WTC11 (cell line): ENCODE measurements at places on chromosomes 4 and X. TPM values are rescaled to one million over a fixed set of nuclear protein-coding genes. Genes with fewer than 3 reads are reported as not detected.

The ANAPC10 gene
- total RNA-seq: 17.7 to 20.8 TPM (median 18.2 TPM) in 3 replicates

The ELK1 gene
- 35.2 to 35.8 TPM (median 35.3 TPM) in 3 replicates for total RNA-seq

The CSAG2 gene
- not detected in 3 replicates for total RNA-seq

DNA sequence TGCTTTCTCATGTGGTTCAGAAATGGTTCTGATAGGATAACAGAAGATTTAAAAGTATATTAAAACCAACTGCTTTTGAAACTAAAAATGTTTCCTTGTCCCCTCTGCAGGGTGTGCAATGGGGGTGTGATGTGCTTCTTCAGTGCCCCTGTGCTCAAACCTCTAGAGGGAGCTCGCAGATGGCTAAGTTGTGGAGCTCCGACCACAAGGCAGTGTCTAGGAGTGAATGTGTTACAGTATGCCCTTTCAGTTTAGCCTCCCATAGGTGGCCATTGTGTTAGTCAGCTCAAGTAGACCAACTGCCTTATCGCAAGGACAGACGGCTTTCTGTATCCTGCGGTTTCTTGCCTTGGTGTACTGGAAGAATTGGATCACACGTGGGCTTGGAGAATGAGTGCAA, 130.5 kb downstream of the TENT5D start:
- peak; percentile 43 for DNase-seq

DNA sequence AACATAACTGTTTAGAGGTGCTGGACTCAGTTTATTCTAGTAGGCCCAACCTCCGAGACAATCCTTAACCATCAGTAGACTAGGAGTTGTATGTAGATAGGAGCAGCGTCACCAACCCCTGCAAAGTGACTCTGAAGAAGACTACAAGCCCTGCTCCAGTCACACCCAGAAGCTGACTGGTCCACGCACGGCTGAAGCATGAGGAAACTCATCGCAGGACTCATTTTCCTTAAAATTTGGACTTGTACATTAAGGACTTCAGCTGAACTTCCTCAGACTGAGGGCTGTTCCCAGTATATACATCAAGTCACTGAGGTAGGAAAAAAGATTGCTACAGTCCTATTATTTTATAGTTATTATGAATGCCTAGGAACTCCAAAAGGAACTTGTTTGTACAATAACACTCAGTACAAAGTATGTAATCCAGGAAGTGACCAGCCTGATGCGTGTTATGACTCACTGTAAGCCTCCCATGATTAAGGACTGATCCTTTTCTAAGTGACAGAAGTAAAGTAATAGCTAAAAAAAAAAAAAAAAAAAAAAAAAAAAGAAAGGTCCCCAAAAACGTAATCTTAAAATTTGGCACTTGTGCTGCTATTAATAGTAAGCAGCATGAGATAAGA, 41.6 kb upstream of the UGT2B7 start:
- DNase-seq: no peak

DNA sequence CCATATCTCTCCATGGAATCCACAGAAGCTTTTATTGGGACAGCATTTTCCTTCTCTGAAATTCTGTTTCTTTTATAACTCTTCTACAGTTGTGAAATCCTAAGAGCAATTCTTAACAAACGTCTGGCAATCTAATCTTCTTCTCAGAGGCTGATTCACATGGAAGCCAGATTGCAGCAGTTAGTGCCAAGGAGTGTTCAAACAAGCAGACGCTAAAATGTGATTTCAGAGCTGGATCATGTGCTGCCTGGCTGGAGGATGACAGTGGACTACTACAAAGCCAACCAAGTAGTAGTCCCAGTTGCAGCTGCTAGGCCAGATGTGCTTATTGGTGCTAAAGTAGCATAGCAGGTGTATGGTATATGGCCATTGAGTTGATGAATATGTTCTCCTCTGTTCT, 27.7 kb upstream of the GLRB start:
- DNase-seq: no peak

The NPNT gene
- 1.3 to 1.6 TPM (median 1.4 TPM) in 3 replicates for total RNA-seq

DNA sequence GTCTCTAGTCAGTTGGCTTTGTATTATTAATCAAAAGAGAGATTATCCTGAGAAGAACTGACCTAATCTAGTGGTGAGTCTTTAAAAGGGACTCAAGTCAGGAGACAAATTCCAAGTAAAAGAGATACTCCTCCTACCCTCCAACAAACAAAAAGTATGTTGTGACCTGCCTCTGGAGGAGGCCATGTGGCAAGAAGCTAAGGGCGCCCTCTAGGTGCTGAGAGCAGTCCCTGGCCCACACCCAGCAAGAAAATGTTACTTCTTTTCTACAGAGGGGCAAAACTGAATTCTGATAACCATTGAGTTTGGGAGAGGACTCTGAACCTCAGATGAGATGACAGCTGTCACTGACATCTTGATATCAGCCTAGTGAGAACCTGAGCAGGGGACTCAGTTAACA, 953.6 kb upstream of the AGA start:
- no peak for DNase-seq

DNA sequence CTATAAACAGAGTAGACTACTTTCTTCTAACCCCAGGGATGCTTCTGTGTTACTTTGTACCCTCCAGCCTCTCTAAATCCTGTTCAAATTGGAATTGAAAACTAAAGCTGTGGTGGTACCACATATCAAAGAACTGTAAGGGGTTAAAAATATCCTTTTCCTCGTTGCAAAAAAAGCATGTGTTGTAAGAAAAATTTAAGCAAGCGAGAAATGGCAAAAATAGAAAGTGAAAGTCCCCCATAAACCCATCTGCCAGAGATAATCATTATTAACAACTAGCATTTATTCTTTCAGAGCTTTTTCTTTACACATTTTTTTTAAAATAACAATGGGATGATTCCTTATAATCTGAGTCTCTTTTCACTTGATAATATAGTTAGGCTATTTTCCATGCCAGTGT, 40.6 kb downstream of the TMEM164 start:
- DNase-seq: no peak

DNA sequence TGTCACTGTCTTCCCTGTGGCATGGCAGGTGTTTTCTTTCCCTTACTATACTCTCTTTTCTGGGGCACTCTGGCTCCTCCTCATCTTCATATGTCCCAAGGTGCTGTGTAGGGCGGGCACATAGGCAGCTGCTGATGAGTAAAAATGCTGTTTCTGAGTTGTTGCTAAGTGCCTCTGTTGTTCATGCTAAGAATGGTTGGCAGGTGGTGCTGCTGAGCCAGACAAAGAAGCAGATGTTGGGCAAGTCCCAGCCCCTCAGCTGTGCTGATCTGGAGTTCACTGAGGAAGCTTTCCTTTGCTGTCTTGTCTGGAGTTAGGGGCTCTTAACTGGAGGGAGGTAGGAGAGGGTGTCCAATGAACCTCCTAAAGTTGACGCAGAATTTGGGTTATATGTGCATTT, 40.6 kb downstream of the HADH start:
- peak; percentile 55 for DNase-seq

DNA sequence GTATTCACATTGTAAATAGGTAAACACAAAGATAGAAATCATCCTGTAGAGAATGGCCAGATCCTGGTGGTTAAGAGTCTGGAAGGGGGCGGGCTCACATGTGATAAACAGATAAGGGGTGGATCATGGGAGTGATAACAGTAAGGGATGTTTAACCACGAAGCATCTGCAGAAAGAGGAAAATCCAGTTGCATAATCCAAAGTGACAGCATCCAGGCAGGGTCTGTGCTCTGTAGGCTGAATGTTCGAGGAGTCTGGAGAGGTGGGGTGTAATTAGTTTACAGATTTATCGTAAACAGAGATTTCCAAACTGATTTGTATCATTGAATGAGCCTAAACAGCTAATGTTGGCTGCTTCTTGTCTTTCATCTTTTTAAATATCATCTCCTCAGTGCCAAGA, 1009.8 kb upstream of the SLIT2 start:
- no peak for DNase-seq

The PRR32 gene
- not detected in 3 replicates for total RNA-seq

- no peak for DNase-seq
Observed at GRCh38 chr4:114277690-114278089, 298.2 kb upstream of the ARSJ start.

- DNase-seq: no peak
Observed at GRCh38 chrX:109299091-109299490, 182.8 kb downstream of the GUCY2F start.

- DNase-seq: no peak
Observed at GRCh38 chrX:108332281-108332680, 105.9 kb downstream of the COL4A6 start.

- DNase-seq: no peak
Observed at GRCh38 chr4:110518889-110519490, 43.0 kb downstream of the ENPEP start.

- no peak for DNase-seq
Observed at GRCh38 chr4:148857973-148858534, 415.8 kb upstream of the NR3C2 start.

- DNase-seq: no peak
Observed at GRCh38 chr4:185728893-185729292, 83.1 kb downstream of the SORBS2 start.

DNA sequence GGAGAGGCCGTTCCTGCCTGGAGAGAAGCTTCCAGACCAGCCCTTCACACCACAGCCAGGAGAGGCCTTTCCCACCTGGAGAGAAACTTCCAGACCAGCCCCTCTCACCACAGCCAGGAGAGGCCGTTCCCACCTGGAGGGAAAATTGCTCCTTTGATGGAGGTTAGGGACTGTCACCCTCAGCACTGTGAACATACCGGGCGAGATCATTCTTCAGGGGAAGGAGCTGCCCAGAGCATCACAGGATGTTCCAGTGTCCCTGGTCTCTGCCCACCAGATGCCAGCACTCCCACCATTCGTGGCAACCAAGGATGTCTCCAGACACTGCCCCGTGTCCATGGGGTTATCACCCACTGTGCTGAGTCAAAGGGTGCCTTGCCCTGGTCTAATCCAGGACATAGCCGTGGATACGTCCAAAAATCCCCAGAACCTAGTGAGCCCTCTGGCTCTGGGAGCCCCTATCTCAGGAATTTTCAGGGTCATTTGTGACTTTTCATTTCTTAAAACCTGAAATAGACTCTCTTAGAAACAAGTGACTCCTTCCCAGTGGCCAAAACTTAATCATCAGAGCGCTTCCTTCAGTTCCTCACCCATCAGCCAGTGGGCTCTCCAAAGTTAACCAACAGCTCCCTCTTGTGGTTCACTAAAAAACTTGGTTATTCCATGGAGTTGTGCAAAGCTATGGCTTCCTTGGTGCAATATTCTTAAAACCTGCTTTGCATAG, 80.2 kb downstream of the CRMP1 start:
- no peak for DNase-seq

DNA sequence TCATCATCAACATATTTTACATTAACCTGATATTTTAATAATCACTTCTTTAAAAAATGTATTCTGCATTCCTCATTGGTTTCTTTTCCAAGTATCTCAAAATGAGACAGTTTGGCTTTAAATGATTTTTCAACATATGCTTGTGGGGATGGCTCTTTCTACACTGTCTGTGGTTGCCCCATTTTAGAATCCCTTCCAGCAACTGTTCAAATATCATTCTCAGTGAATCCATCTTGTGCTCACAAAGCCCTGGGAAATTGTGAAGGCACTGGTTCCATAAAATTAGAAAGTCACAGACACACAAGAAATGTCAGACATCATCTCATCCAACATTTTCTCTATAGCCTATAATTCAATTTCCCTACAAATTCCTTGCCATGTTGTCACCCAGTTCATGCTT, 103.5 kb downstream of the LNX1 start:
- no peak for DNase-seq

The RAB33A gene
- total RNA-seq: 2.1 to 3.1 TPM (median 3.0 TPM) in 3 replicates

DNA sequence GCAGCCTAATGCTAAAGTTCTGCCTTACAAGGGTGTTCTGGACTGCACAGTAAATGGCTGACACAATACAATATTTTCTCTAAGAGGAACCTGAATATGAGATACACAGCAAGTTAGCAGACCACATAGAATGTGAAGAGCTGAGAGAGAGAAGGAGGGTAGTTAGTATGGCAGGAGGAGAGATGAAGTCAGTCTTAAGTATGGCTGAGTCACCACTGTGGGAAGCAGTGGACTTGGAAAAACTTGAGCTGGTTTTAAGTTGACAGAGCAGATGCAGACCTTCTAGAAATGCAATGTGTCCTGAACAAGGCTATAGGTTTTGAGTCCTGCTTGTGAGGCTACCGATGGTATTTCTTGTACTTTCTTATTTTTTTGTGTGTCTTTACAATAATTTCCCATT, 172.5 kb downstream of the SH2D1A start:
- DNase-seq: no peak

- no peak for DNase-seq
Observed at GRCh38 chr4:150178161-150178560, 99.9 kb downstream of the DCLK2 start.

DNA sequence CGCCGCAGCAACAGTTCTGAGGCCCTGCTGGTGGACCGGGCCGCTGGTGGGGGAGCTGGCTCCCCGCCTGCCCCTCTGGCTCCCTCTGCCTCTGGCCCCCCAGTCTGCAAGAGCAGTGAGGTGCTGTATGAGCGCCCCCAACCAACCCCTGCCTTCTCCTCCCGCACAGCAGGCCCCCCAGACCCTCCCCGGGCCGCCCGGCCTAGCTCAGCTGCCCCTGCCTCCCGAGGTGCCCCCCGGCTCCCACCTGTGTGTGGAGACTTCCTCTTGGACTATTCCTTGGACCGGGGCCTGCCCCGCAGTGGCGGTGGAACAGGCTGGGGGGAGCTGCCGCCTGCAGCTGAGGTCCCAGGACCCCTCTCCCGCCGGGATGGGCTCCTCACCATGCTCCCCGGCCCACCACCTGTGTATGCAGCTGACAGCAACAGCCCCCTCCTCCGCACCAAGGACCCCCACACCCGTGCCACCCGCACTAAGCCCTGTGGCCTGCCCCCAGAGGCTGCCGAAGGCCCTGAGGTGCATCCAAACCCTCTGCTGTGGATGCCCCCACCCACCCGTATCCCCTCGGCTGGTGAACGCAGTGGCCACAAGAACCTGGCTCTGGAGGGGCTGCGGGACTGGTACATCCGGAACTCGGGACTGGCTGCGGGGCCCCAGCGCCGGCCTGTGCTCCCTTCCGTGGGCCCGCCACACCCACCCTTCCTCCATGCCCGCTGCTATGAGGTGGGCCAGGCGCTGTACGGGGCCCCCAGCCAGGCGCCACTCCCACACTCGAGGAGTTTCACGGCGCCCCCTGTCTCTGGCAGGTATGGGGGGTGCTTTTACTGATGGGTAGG, 6.3 kb downstream of the PRAF2 start:
- DNase-seq: no peak

The FGFRL1 gene
- 25.9 to 30.6 TPM (median 27.3 TPM) in 3 replicates for total RNA-seq

The STATH gene
- total RNA-seq: not detected in 3 replicates

GRCh38 chr4:99634742-99635360, 22.8 kb downstream of the C4orf54 start:
- no peak for DNase-seq

DNA sequence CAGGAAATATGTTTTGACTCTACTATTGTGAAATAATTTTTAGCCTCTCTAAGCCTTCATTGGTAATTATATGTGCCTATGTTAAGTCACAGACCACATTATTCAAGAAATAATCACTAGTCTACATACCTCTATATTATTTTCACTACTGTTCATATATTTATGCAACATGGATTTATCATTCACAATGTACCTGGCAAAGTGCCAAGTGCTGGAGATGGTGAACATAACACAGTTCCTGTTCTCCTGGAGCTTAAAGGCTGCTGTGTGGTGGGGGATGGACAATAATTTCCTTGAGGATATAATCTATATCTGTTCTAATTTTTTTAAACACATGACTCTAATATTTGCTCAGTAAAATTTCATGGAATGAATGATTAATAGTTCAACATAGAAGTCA, 527.7 kb upstream of the CXorf51A start:
- no peak for DNase-seq

The DUX4 gene
- 0.52 TPM in 1 of 3 replicates, not detected in the others for total RNA-seq

The CXCR3 gene
- 0.11 TPM in 1 of 3 replicates, not detected in the others for total RNA-seq

The MORC4 gene
- total RNA-seq: 2.8 to 4.6 TPM (median 3.0 TPM) in 3 replicates

GRCh38 chr4:89171176-89171805, 60.0 kb downstream of the TIGD2 start:
- DNase-seq: no peak
